ENCODE measurements at places on chromosomes 12 and 14. TPM values are rescaled to one million over a fixed set of nuclear protein-coding genes. Genes with fewer than 3 reads are reported as not detected.

Gene FAM181A
- total RNA-seq, result not detected

Gene LALBA
- not detected for total RNA-seq

Gene SYT1
- total RNA-seq, result 6.8 TPM

Gene SCARB1
- 25.4 TPM for total RNA-seq

Gene SPIC
- total RNA-seq, result not detected

Gene PPFIA2
- not detected for total RNA-seq

Gene CSAD
- total RNA-seq, result 2.6 TPM

Gene KCNA5
- not detected for total RNA-seq

Gene RNASE1
- total RNA-seq, result 33.5 TPM

Gene TTC9
- total RNA-seq, result under 0.01 TPM

Gene ZFHX2
- total RNA-seq, result 0.46 TPM

Gene OR4K2
- total RNA-seq, result not detected

Gene RFX4
- total RNA-seq, result not detected

Gene TAS2R20
- 2.4 TPM for total RNA-seq

Gene SLC25A47
- total RNA-seq, result not detected

Gene GPRC5A
- 14.3 TPM for total RNA-seq

Gene OR4Q3
- total RNA-seq, result not detected

Gene NAV3
- 24.2 TPM for total RNA-seq

Gene REC8
- total RNA-seq, result 2.6 TPM

Gene TMBIM4
- total RNA-seq, result 81.2 TPM

Gene GLIPR1L2
- total RNA-seq, result not detected

Gene FAIM2
- total RNA-seq, result under 0.01 TPM

Gene CISTR
- total RNA-seq, result not detected

Gene C12orf56
- under 0.01 TPM for total RNA-seq

Gene SLCO1A2
- not detected for total RNA-seq

Gene MYL2
- total RNA-seq, result not detected

Gene DAO
- total RNA-seq, result not detected

Gene GALNT16
- total RNA-seq, result 0.30 TPM

Gene STYK1
- total RNA-seq, result 5.0 TPM

Gene NEUROD4
- not detected for total RNA-seq

Gene LRRC10
- not detected for total RNA-seq

Gene TRPV4
- 0.61 TPM for total RNA-seq

Gene RPL10L
- total RNA-seq, result not detected

Gene RNASE7
- not detected for total RNA-seq

Gene SERPINA5
- total RNA-seq, result not detected

Gene EPYC
- total RNA-seq, result not detected

Gene ZC2HC1C
- total RNA-seq, result 3.6 TPM

Gene AKAP3
- 0.97 TPM for total RNA-seq

Gene TMEM229B
- total RNA-seq, result 0.15 TPM
